ENCODE measurements at places on chromosomes 11 and 22.

DNA sequence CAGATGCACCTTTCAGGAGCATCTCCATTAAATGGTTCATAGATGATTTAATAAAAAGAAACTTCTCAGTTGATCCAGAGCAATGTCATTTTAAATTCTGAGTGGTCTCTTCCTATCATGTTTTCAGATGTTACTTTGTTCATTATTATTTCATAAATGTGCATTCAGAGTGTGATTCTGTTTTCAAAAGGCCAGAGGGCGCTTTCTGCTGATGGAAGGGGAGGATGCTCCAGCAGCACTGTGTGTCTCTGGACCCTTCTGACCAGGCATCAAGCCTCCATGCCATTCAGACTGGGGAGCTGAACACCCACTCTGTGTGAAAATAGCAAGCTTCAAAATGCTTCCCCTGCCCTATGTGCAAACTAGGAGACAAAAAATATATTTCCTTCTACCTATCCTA lies 23.9 kb upstream of the CRTAM start:
- DNase-seq: no peak

DNA sequence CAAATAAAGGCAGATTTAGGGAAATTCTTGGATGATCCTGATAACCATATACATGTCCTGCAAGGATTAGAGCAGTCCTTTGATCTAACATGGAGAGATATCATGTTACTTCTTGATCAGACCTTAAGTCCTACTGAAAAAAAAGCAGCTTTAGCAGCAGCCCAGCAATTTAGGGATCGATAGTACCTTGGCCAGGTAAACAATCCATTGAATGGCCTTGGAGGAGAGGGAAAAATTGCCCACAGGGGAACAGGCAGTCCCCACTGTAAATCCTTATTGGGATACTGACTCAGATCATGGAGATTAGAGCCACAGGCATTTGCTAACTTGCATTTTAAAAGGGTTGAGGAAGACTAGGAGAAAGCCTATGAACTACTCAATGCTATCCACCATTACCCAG lies 47.8 kb downstream of the PRSS23 start:
- no peak for DNase-seq

DNA sequence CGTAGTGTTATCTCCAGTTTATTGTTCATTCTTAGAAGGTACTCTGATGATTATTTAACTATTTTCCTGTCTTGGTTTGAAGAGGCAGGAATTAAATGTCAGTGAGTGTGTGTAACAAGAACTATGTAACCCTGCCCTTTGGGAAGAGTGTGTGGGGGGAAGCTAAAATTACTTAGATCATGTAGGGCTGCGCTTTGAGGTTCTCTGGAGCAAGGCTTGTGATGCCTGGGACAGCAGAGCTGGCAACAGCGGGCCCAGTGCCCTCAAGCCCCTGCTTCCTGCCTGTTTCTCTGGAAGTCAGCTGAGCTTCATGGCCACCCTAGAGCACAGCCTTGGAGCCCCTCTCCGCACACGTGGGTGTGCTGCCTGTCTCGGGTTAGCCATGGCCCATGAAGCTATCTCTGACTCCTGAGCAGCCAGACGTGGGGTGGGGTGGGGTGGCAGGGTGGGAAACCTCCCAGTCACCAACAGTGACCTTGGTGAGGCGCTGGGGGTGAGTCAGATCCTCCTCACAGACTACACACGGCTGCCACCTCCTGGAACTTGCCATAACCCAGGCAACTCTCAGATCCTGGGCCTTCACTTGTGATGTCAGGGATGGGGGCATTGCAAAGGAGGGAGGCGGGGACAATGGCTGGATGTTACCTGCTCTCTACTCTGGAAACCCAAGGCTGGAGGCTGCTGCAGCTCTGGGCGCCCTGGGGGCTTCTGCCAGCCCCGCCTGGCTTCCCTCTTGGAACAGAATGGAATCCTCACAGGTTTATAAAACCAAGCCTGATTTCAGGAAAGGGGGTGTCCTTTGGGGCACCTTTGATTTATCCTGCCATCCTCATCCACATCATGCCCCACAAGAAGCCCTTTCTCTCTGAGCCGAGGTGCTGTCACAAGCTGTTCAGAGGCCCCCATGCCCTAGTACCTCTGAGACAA lies 88.6 kb downstream of the SNX19 start:
- peak; percentile 22 for DNase-seq

DNA sequence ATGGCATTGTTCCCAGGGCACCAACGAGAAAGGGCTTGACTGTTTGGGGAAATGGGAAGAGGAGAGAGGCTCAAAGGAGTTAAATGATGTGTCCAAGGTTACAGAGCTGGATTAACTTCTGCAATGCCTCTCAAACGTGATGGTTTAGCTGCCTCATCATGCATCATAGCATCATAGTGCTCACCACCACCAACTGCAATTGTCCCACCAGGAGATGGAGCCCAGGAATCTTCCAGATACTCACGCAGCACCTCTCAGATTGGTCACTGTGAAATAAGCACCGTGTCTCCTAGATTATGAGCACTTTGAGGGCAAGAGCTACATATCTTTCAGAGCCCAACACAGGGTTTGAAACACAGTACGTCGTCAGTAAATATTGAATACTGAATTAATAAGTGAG lies 69.2 kb downstream of the PRSS23 start:
- DNase-seq: no peak

DNA sequence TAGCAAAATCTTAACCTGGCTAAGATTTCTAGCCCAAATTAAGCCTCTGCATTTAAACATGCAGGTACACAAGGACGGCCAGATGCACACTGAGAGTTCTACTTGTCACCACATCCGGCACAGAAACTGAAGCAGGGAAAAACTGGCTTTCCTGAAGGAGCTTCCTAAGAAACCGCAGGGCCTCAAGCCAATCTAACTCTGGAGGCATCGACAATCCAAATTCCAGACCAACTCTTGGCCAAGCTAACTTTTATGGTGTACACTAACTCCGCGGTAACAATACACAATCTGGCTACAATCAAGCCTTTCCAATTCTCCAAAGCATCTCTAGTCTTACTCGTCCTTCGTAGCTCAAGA lies 1.2 kb downstream of the MSANTD2 start:
- peak; percentile 18 for DNase-seq

Data from activated CD4-positive, alpha-beta memory T cell treated with anti-CD3 and anti-CD28 coated beads, Interleukin-2, amount 10 ng/mL, durations not matched to agents 7 days and 5 days (primary cell).